ENCODE measurements at places on chromosomes 2 and 18.

DNA sequence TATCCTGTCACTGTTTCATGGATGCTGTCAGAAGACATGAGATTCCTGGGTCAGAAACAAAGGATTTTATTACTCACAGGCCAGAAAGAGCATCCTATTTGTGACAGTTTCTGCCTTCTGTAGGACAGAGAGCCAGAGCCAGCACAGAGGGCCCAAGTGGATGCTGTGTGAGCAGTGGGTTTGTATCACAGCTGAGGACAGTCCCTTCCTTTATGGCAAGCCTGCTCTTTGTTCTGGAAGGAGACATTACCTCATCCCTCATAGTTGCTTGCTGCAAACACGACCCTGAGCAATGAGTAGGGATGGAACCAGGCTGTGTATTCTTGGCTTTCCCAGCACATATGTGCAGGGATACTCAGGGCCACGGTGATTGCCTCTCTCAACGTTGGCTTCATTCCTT, 41.6 kb downstream of the ARHGEF4 start:
- no peak for DNase-seq

- no peak for DNase-seq
These were observed 740.1 kb upstream of the FANCL start for GRCh38 chr2:58981237-58981636.

DNA sequence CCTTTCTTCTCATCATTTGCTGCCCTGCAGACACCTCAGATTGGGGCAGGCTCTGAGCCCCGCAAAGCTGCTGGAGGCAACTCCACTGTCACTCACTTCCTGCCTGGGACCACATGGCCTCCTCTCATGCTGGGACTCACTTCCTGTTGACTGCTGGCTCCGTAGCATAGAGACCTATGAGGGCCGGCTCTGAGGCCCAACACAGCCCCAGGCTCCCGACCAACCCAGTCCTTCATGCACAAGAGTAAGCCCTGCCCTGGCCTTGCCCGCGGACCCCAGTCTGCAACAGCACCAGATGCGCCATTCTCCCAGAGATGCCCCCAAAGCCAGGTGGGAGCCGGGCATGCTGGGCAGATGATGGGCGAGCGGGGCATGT, 55.7 kb downstream of the DNMT3A start:
- no peak for DNase-seq

GRCh38 chr2:110717734-110718133, 14.6 kb upstream of the ACOXL start:
- no peak for DNase-seq

DNA sequence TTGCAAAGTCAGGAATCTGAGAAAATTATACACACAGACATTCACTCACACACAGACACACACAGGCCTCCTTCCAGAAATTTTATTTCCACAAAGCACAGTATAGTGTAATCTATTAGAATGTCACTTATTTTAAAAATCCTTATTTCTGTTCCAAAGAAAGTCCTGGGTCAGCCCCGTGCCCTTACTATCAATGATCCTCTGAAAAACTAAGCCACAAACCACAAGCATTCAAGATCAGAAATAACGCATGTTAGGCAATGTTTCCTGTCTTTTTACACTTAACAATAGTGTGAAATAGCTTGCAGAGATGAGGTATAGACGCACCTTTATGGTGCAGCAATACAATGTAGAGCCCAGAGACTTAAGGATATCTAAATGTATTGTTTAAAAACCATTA, 25.8 kb downstream of the TBC1D8 start:
- DNase-seq = no peak

- no peak for DNase-seq
These were observed 66.3 kb downstream of the NYAP2 start for GRCh38 chr2:225465827-225466226.

DNA sequence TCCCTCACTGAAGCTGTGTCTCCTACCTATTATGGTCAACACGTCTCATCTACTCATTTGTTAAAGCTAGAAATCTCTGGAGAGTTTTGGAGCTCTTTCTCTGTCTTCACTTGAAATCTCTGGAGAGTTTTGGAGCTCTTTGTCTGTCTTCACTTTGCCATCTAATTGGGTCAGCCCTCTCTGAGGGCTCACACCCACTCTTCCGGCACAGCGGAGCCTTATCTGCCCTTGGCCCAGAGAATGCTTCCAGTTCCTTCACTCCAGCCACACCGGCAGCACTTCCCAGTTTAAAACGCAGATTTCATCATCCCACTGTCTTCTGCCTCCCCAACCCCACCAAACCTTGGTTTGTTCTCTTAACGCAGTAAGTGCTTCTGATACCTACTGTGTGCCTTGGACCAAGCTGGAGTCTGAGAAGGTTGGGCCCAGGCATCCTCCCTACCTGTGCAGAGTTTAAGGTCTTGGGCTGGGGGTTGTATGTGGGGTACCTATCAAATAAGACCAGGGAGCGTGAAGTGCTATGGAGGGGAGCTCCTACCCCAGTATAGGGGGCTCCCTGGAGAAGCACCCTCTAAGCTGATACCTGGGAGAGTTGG, 5.0 kb downstream of the HPCAL1 start:
- no peak for DNase-seq

DNA sequence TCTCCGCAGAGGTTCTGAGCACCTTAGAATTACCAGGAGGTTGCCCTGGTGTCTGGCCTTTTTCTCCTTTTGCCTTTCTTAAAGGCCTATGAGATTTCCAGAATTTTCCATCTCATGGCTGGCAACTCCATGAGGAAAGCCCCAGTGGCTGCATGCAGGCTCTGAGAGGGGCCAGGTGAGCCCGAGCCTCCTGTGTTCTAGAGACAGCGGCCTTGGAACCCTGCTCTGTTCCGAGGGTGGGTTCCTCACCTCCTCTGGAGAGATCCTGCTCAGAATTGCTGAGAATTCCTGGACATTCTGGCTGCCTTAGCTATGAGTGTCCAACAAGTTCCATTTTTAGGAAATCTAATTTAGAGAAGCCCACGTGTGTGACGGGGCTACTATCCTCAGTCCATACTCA, 35.7 kb upstream of the HPCAL1 start:
- no peak for DNase-seq

GRCh38 chr2:138867341-138867740, 87.2 kb upstream of the NXPH2 start:
- no peak for DNase-seq

- DNase-seq = no peak
These were observed 264.6 kb upstream of the TRIB2 start for GRCh38 chr2:12452185-12452584.

- no peak for DNase-seq
These were observed 290.7 kb downstream of the SOX11 start for GRCh38 chr2:5982903-5983265.

DNA sequence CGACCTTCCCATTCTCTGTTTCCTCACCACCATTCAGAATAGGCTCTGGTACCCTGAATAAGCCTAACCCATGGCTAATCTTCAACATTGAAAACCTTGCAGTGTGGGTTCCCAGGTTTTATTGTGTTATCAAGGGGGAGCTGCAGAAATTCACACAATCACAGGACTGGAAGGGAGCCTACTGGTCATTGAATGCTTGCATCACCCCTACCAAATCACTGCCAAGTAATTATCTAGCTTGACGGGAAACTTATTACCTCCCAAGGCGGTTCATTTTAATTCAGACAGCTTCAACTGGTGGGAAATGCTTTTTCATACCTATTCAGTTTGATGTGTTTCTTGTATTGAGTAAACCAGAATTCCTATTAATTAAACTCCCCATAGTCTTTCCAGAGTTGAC, 33.6 kb upstream of the EFEMP1 start:
- no peak for DNase-seq

DNA sequence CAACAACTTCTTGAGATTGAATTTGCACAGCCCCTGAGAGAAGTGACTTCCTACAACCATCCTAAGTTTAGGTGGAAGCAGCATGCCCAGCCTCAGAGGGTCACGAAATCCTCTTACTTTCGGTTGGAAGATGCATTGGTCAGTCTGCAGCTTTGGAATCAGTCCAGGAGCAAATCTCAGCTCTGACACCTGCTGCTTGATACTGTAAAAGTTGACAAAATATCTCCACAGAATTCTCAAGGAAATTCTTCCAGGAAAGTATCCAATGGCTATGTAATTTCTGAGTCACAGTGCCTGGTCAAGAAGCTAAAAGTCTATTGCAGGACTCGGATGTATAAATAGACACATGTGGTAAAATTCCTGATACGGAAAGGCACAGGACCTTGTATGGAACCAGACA, 414.5 kb upstream of the GYPC start:
- no peak for DNase-seq

GRCh38 chr2:216985658-216986141, 125.8 kb upstream of the TNP1 start:
- peak; percentile 99 for DNase-seq

- no peak for DNase-seq
These were observed 79.9 kb downstream of the TRIB2 start for GRCh38 chr2:12796657-12797056.

DNA sequence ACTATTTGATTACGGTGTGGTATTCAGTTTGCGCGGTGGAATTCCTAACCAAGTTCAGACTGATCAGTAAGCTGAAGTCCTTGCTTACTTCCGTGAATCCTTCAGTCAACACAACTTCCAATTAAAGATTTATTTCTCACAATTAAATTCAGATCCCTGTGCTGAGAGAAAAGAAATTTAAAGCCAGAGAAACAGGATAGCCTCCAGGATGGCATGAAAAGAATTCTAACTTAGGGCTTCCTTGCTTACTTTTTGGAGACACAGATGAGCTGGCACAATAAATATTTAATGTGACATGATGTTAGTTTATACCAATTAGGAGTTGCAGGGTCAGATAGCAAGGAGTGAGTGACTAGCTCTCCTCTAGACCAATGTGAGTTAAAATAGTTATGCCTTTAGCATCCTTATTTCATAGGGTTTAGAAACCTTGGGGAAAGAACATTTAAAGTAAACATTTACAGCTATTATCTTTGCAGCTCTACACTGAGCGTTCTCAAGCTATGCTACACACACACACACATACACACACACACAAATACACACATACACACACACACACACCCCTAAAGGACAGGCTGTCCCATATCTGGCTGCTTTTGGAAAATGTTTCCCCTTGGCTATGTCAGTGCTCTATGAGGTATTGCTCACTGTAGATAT, 151.0 kb downstream of the TRIB2 start:
- DNase-seq = no peak

DNA sequence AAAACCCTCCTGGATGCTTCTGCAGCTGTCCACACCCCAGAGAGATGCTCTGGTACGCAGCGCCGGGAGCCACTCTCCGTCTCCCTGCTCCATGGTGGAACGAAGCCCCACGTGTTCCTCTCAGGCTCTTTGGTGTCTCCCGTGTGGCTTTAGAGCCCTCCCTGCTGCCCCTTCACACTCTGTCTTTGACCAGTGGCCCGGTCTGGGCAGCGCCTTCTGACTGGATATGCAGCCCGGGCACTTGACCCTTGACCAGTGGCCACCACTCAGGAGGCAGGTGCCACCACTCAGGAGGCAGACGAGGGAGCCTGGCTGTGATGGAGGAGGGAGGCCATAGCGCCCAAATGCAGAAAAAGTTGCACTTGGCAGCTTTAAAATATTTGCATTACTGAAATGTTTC, 214.5 kb upstream of the SALL3 start:
- no peak for DNase-seq

GRCh38 chr2:222039821-222040220, 259.0 kb downstream of the PAX3 start:
- DNase-seq = no peak

- DNase-seq = no peak
These were observed 242.2 kb downstream of the NRXN1 start for GRCh38 chr2:50789741-50790140.

DNA sequence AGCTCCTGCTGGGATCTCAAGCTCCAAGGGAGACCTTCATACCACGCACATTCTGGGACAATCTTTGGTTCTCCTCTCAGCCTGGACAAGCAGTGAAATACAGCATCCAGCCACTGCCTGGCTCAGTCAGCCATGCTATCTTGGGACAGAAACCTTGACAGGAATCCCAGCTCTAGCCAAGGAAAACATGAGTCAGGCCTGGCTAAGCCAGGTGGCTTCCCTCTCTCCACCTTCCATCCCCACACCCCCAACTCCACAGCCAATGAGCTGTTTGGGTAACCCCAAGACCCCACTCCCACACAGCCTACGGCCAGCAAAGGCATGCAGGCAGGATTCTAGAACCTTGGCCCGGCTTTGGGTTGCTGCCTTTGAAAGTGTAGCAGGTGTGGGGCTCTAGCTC, 64.9 kb downstream of the MCFD2 start:
- DNase-seq = no peak

- no peak for DNase-seq
These were observed 29.5 kb upstream of the BZW1 start for GRCh38 chr2:200782251-200782650.

DNA sequence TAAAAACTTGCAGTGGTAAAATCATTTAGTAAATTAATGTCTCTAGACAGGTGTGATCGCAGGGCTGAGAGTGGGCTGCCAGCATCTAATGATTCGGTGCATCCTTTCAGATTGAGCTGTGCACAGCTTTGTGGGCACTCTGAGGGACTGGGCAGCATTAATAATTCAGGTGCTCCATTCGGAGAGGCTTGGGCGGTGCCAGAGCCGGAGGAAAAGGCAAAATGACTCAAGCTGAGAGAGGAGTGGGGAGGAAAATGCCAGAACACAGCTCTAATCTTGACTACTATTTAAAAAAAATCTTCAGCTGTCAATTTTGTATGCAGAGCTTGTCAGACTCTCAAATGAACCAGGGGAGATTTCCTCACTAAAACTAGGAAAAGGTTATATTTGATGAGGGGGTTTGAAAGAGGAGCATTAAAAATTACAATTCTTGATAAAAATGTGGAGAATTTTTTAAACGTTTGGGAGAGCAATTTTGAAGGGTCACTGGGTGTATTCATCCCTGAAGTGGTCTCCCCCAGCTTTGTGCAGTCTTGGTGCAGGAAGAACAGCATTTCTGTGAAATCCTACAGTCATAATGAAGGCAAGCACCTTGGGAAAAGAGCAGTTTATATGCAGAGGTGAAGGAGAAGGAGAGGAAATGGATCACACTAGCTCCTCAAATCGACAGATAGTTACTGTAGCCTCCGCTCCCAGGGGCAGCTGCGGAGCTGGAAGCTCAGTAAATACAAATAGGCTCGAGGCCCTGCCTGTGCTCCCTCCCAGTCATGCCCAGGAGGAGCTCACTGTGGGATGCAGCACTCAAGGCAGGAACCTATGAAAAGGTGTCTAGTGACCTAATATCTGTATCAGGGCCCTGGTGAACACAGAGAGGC, 535.4 kb upstream of the RAB6C start:
- no peak for DNase-seq

- no peak for DNase-seq
These were observed 89.2 kb downstream of the NYAP2 start for GRCh38 chr2:225488743-225489142.
